ENCODE measurements at places on chromosomes 6 and 20.
A peak's percentile ranks its signal among the peaks of the same experiment; 100 is the strongest.

DNA sequence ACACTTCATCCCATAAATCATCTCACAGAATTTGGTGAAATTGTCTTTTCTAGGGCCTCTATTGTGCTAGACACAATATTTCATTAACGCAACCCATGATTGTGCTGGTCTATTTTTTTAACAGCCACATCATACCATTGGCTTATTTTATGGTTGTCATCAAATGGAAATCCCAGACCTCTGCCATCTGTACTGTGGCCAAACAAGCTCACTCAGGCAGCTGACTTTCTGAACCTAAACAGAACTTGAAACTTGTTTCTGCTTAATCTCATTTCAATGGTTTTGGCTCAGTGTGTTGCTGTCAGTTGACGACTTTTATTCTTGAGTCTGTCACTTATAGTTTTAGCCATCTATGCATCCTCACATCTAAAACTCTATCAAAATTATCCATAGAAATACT, 111.8 kb downstream of the HAO1 start:
- no peak for DNase-seq

- DNase-seq: no peak
These were observed 55.9 kb upstream of the SOX4 start for GRCh38 chr6:21537637-21538036.

- peak; percentile 8 for DNase-seq
These were observed 26.8 kb downstream of the CST8 start for GRCh38 chr20:23517719-23518118.

GRCh38 chr6:21144928-21145327, 448.6 kb upstream of the SOX4 start:
- DNase-seq: peak; percentile 66

DNA sequence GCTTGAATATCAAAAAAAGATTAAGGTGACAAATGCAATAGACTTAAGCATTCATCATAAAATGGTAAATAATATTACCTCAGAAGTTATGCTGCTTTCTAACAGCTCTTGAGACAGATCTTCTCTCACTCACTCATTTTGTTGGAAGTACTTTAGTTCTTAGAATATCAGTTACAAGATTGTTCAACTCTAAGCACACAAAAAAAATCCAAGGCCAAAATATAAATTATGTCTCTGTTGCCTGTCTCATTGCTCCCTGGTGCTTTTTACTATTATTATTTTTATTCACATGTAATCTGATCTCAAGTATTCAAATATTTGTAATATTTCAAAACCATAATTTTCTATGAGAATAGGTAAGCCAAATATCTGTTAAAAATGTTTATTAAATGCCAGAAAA, 259.4 kb upstream of the HSF2 start:
- DNase-seq: no peak

GRCh38 chr20:59020938-59021551, 1.8 kb downstream of the TUBB1 start:
- no peak for DNase-seq

- no peak for DNase-seq
These were observed 14.3 kb downstream of the LYRM4 start for GRCh38 chr6:5246141-5247097.

GRCh38 chr20:53948383-53949318, 121.7 kb downstream of the BCAS1 start:
- DNase-seq: no peak

GRCh38 chr6:35018746-35019145, 122.4 kb downstream of the TCP11 start:
- DNase-seq: no peak

- DNase-seq: no peak
These were observed 188.1 kb downstream of the CDC5L start for GRCh38 chr6:44575644-44576043.

- no peak for DNase-seq
These were observed 140.2 kb upstream of the MMS22L start for GRCh38 chr6:97423190-97423589.

GRCh38 chr20:51668947-51669346, 99.2 kb downstream of the ATP9A start:
- DNase-seq: no peak

- DNase-seq: no peak
These were observed 16.6 kb downstream of the NRSN2 start for GRCh38 chr20:363319-364078.

DNA sequence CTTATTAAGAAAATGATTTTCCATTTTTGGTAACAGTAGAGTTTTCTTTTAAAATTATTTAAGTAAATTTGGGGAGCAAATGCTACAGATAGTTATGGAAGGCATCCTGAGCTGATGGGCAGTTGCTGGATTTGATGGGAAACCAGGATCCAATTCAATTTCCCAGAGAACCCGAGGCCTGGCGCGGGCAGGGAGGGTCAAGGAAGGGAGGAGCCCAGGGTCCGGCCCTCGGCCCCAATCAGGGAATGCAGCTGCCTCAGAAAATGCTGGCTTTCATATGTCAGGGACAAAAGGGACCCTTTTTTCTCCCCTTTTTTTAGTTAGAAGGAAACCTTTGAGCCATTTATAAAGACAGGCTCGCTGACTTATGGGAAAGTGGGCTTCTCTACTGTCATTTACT, 42.1 kb downstream of the CTCFL start:
- DNase-seq: no peak

All from spinal cord (tissue), 10 donors.